ENCODE measurements at places on chromosomes 3 and 15.

DNA sequence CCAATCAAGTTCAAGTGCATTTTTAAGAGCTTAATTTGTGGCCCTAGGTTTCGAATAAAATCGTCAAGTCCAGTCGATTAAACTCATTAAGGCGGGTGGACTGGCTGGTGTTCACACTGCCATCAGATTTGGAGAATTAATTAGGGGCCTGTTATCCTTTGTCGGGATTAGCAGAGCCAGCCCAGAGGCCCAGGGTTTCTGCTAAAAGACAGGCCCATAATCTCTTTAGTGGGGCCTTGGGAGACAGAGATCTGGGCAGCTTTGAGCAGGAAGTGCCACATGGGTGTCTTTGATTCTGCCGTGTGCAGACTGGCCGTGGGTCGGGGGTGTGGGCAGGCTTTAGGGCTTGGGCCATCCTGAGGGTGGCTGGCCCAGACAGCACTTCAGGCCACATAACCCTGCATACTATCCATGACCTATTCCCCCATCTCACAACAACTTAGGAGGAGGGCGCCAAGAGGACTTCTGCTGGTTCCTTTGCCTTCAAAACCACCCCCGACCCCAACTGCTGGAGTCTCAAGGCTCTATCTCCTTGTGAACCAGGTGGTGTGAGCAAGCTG lies 94.7 kb downstream of the PLXNA1 start:
- no peak for DNase-seq

DNA sequence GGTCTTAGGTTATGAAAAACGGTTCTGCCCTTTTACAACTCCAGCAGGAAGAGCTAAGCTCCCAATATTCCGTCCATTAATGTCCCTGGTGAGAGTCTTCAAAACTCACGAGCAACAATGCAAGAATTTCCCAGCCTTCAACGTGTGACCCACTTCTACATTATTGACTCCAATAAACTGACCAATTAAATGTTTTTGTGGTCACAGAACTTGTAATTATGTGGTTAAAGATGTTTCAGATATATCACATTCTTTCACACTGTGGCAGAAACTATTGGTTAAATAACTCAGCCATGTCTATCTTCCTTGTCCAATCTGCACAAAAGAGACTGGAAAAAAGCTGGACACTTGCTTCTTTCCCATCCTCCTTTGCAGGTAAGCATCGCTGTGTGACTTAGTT lies 286.6 kb upstream of the ADAMTS9 start:
- DNase-seq: no peak

DNA sequence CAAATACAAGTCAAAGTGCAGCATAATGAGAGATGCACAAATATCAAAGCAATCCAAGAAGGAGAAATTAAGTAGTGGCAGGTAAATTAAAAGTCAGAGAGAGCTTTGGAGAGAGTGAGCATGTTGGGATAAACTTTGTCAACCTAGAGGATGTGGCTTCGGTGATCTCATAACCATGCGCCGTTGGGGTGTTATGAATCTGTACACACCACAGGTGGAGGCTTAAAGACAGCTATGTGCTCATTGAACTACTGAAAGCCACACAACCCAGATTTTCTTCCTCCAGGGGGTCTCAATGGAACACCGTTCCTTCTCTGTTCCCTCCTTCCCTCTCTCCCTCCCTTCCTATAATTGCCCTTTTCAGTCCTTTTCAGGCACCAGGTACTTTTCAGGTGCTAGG lies 52.0 kb downstream of the SUCNR1 start:
- no peak for DNase-seq

- DNase-seq: no peak
These were observed 173.3 kb downstream of the ALDH1A2 start for GRCh38 chr15:57892181-57892580.

- DNase-seq: peak; percentile 14
These were observed 25.2 kb downstream of the GASK1A start for GRCh38 chr3:43004282-43004681.

DNA sequence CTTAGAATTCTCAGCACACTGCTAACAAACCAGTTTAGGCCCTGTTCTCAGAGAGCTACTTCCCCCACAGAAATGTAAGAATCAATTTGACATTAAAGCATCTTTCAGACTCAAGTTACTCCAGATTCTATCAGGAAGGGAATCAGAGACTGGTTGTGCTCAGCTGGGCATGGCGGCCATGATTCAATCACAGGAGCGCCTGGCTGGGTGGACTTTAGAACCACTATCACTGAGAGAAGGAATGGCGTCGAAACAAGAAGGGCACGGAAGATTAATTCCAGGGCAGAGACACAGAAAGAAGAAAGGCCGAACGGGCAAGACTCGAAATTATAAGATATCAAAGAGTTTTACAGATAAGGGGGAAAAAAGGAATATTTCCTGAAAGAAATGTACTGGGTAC lies 6.2 kb downstream of the TNIK start:
- no peak for DNase-seq

- DNase-seq: no peak
These were observed 15.3 kb downstream of the HESX1 start for GRCh38 chr3:57184526-57184925.

Measured in BJ (cell line).